Stimulated activated CD4-positive, alpha-beta T cell treated with anti-CD3 and anti-CD28 coated beads, Interleukin-2, amount 100 ng/mL, for 48 hours (primary cell): ENCODE measurements at places on chromosomes 3 and 15.
A peak's percentile ranks its signal among the peaks of the same experiment; 100 is the strongest.

- no peak for DNase-seq
Measured at GRCh38 chr3:171189394-171190080, 163.0 kb upstream of the SLC2A2 start.

- no peak for DNase-seq
Measured at GRCh38 chr15:48477795-48478360, 146.6 kb downstream of the DUT start.

- no peak for DNase-seq
Measured at GRCh38 chr3:12944413-12944812, 103.0 kb upstream of the RPL32 start.

GRCh38 chr3:195065142-195065863 is 205.7 kb downstream of the XXYLT1 start:
- no peak for DNase-seq

DNA sequence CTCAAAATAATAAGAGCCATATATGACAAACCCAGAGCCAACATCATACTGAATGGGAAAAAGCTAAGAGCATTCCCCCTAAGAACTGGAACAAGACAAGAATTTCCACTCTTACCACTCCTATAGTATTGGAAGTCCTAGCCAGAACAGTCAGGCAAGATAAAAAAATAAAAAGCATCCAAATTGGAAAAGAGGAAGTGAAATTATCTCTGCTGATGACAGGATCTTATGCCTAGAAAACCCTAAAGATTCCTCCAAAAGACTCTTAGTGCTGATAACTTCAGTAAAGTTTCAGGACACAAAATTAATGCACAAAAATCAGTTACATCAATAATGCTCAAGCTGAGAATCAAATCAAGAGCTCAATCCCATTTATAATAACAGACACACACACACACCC is 45.9 kb upstream of the SLC2A2 start:
- DNase-seq: no peak

- no peak for DNase-seq
Measured at GRCh38 chr3:60728006-60728405, 523.2 kb downstream of the FHIT start.

- DNase-seq: no peak
Measured at GRCh38 chr15:49860101-49860500, 239.3 kb downstream of the DTWD1 start.

DNA sequence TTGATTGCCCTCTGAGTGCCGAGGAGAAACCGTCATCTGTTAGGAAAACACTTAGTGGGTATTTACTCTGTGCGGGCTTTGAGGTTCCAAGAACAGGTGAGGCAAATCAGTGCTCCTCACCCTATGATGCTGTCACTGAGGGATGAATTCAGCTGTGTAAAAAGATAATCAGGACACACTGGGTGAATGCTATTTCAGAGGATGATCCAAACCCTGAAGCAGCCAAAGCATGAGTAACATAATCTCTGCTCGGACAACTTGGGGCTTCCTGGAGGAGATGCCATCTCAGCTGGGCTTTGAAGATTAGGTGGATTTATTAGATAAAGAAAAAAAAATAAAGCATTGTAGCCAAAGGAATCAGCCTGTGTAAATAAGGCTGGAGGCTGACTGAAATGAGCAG is 10.5 kb upstream of the GADL1 start:
- DNase-seq: no peak

DNA sequence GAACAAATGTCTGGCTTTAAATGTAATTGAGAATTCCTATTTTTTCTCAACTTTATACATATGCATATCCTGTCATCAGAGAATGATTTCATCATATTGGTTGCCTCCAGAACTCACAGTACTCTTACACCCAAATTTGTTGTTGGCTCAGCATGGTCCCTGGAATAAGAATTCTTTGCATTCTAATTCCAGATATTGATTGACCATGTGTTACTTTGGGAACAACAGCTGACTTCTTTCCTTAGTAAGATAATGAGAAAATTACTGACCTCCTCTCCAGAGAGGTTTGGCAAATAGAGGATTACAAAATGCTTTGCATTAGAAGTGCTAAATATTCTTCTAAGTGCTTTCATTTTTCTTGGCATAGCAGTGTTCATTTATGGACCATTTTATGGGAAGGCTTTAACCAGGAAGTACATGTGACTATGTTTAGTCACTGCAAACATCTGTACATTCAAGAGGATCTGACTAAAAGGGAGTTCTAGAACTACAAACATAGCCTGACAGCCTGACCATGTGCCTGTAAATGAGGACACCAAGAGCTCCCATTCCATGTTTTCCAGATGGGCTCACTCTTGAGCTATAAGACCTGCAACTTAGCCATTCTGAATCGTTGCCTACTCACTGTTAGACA is 391.6 kb upstream of the DPPA4 start:
- DNase-seq: no peak

- DNase-seq: no peak
Measured at GRCh38 chr15:90301707-90302300, 36.3 kb downstream of the NGRN start.

- no peak for DNase-seq
Measured at GRCh38 chr3:138748190-138748589, 86.5 kb downstream of the PIK3CB start.

- no peak for DNase-seq
Measured at GRCh38 chr15:29677871-29678461, 144.3 kb downstream of the TJP1 start.

- DNase-seq: no peak
Measured at GRCh38 chr3:171157286-171157685, 130.8 kb upstream of the SLC2A2 start.

DNA sequence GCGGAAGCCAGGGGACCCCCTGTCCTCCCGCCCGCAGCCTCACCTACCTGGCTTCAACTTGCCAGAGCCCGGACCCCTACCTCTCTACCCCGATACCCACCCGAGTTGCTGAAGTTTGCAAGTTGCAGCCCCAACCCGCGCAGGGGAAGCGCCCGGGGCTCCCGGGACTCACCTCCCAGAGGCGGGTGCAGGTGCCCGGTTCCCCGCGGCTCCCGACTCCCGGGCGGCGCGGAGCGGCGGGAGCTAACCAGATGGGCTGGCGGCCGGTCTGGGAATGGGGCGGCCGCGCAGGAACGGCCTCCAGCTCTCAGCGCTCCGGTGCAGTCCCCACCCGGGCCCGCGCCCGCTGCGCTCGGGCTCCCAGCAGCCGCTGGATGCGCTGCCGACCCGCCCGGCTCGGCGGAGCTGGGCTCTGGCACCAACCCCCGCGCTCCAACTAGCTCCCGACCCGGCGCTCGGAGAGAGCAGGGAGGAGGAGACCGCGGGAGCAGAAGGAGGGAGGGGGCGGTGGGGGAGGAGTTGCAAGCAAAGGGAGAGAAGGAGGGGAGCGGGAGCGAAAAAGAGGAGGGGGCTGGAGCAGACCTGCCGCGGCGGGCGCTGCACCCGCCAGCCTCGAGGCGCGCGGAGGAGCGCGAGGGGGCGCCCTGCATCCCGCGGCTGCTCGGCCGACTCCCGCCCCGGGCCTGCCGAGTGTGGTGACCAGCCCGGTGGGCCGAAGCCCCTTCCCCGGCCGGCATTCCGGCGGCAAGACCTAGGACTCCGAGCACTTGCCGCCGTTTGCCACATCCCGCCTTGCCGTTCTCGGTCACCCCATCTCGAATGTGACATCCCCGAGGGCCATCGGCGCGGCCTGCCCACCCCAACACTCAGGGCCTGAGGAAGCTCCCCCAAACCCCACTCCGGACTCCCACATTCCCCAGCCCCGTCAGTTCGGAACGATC is at the start of gene SEMA5B:
SEMA5B (minus strand) TSS at position 472 of the 941 bp plus-strand sequence. CDS start 66,500 bp downstream, outside the sequence.
- peak; percentile 7 for DNase-seq

GRCh38 chr15:49696433-49696832 is 75.6 kb downstream of the DTWD1 start:
- no peak for DNase-seq

GRCh38 chr15:61921093-61921492 is 139.2 kb downstream of the VPS13C start:
- DNase-seq: no peak

DNA sequence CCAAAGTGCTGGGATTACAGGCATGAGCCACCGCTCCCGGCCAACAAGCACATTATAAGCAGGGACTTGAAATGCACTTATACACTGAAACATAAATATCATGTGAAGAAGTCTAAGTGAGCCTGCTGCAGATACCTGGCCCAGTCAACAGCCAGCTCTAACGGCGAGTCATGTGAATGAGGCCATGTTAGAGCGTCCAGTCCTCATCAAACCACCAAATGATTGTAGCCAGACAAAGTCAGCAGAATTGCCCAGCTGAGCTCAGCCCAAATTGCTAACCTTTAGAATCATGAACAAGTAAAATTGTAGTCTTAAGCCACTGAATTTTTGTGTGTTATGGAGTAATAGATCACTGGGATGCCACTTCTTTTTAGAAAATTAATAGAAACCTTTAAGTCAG is 37.8 kb upstream of the UACA start:
- no peak for DNase-seq

DNA sequence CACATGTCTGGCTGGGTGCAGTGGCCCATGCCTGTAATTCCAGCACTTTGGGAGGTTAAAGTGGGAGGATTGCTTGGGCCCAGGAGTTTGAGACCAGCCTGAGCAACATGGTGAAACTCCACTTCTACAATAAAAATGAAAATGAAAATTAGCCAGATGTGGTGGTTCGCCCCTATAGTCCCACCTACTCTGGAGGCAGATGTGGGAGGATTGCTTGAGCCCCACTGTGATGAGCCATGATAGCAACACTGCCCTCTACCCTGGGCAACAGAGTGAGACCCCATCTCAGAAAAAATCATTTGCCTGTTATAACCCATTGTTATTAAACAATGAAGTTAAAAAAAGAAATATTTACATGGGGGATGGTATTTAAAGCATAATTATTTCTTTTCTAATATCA is 240.1 kb upstream of the ZPLD1 start:
- DNase-seq: no peak

- DNase-seq: no peak
Measured at GRCh38 chr3:148186881-148187280, 510.8 kb upstream of the AGTR1 start.

GRCh38 chr3:138369151-138369900 is 20.9 kb downstream of the MRAS start:
- no peak for DNase-seq

DNA sequence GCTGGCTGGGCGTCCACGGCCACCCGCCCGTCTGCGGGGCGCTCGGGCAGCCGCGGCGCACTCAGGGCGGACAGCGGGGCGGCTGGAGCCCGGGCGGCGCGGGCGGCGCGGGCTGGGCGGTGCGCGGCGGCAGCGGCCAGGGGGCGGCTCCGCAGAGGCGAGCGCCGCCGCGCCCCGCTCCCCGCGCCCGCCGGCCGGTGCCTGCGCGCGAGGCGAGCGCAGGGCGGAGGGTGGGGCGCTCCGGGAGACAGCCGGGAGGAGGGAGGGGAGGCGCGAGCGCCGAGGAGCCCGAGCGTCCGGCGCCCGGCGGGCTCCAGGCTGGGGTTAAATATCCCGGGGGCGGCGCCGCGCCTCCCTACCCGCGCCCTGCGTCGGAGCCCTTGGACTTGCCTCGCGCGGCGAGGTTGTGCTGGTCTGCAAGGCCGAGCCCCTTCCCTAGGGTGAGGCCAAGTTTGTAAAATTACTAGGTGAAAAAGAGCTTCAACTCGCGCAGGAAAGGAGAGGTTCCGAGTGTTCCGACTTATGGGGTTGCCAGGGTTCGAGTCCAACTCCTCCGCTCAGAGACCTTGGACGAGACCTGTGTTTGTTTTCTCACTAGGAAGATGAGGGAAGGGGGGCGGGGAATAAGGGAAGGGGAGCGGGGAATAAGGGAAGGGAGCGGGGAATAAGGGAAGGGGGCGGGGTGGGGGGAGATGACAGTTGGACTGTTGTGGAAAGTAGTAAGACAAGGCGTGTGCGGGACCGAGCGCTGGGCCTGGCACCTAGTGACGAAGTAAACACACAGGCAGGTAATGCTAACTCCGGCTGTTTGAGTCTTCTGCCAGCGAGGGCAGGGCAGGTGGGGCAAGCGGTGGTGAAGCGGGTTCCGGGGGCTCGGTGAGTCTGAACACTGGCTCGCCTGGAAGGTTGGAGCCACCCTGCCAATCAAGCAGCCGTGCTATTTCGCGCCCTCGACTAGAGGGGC is at the start of gene TNFAIP8L3:
TNFAIP8L3 (minus strand) TSS at position 301 of the 964 bp plus-strand sequence. CDS start 311 bp downstream, outside the sequence.
- no peak for DNase-seq

- no peak for DNase-seq
Measured at GRCh38 chr3:153159771-153160397, 2.1 kb upstream of the RAP2B start.

DNA sequence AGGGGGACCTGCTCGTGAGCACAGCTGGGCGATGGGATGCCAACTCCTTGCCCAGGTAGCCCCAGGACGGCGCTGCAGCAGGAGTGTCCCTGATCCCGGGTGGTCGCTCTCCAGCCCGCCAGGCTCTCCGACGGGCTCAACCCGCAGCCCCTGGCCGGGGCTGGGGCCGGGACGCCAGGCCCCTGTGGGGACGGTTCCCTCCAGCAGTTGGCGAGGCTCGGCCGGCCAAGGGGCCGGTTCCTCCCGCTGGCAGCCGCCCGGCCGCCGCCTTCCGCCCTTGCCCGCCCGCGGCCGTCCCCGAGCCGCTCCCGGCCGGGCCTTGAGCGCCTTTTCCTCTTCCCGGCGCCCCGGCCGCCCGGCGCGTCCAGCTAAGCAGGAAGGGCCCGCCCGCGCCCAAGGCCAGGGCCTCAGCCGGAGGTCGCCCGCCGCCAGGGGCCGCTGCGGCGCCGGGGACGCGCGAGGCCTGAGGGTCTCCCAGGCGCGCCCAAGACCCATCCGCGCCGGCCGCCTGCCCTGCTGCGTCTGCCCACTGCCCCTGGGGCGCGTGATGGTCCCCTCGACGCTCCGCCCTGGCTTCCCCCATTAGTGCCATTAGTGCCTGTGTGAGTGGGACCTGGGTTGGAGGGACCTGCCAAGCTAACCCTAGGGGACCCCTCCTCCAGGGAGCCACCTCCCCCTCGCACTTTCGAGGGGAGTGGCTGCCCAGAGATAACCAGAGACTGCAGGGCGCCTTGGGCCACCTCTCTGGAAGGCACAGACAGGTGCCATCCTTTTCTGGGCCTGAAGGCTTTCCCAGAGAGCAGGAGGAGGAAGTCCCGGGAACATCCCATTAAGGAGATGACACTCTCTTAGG is 106.4 kb downstream of the FBLN2 start:
- peak; percentile 41 for DNase-seq

DNA sequence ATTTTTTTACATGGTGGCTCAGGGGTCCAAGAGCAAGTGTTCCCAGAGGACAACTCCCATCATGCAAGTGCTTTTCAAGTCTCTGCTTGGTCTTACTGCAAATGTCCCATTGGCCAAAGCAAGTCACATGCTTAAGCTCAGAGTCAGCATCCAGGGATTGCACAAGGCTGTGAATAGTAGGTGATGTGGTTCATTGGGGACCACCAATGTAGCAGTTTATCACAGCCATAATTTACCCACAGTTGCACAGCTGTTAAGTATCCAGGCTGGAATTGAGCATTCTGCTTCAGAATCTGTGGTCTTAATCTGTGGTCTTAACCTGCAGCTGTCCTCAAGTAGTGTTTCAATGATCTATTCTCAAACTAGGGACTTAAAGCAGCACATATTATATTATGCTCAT is 71.4 kb upstream of the PLCL2 start:
- no peak for DNase-seq

- no peak for DNase-seq
Measured at GRCh38 chr15:78604420-78604819, 16.4 kb downstream of the CHRNA3 start.
